ENCODE measurements at places on chromosomes 4 and X.

- no peak for DNase-seq
Observed at GRCh38 chr4:81019006-81019405, 11.5 kb upstream of the BMP3 start.

GRCh38 chr4:135418353-135418752 is 1216.8 kb upstream of the PABPC4L start:
- peak; percentile 62 for DNase-seq

DNA sequence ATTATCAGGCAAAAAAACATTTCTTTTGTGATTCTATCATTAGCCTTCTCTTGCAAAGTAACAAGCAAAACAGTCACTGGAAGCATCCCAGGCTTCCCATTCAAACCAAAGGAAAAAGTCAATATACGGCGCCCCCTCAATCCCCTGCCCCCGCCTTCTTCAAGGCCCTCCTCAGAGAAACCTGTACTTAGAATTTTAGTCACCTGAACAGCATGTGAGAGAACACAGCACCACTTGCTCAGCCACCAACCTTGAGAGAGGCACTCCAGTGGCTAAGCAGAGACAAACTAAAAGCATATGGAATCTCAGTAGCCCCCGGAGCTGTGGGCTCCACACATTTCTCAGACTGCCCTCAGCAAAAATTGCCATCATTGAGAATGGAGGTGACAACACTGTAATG is 25.2 kb downstream of the LEF1 start:
- no peak for DNase-seq

DNA sequence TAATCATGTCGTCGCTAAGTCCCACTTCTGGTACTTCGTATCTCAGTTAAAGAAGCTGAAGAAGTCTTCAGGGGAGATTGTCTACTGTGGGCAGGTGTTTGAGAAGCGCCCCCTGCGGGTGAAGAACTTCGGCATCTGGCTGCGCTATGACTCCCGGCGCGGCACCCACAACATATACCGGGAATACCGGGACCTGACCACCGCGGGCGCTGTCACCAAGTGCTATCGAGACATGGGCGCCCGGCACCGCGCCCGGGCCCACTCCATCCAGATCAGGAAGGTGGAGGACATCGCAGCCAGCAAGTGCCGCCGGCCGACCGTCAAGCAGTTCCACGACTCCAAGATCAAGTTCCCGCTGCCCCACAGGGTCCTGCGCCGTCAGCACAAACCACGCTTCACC is 11.3 kb downstream of the PNCK start:
- DNase-seq: peak; percentile 39

DNA sequence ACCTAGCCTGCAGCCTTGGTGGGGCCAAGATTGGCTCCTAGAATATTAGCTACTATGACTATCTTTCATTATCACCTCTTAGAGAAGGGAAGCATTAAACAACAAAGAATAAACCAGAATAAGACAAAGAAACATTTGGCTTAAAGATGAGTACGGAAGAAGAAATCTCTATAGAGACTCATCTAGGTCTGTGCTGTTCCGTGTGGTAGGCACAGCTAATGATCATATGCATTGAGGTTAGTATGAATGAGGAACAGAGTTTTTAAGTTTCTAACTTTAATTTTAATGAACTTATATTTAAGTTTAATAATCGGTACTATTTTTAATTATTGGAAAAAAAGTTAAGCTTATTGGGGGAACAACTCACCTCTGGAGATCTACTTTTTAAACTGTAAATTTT is 24.6 kb downstream of the ARHGAP24 start:
- DNase-seq: no peak

Data from choroid plexus epithelial cell (primary cell).